Memory B cell (primary cell): ENCODE measurements at places on chromosomes 3 and 15.

GRCh38 chr15:62244762-62245161 lies 79.7 kb upstream of the C2CD4B start:
- no peak for DNase-seq

- no peak for DNase-seq
Measured at GRCh38 chr3:133674290-133674919, 12.7 kb upstream of the TOPBP1 start.

GRCh38 chr3:111607240-111607920 lies 12.2 kb upstream of the ZBED2 start:
- no peak for DNase-seq

DNA sequence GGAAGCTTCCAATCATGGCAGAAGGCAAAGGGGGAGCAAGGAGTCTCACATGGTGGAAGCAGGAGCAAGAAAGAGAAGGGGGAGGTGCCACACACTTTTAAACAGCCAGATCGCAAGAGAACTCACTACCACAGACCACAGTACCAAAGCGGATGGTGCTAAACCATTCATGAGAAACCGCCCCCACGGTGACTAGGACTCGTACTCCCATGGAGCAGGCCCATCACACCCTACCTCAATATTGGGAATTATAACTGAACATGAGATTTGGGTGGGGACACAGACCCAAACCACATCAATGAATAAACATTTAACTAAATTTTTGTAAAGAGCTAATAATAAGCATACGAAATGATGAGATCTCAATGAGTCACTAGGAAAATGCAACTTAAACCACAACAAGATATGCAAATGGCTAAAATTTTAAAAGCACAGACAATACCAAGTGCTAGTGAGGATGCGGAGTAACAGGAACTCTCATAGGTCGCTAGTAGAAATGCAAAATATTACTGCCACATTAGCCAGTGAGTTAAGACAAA lies 10.0 kb downstream of the MRPS25 start:
- peak; percentile 33 for DNase-seq

GRCh38 chr15:22735781-22736180 lies 50.7 kb upstream of the NIPA1 start:
- no peak for DNase-seq

DNA sequence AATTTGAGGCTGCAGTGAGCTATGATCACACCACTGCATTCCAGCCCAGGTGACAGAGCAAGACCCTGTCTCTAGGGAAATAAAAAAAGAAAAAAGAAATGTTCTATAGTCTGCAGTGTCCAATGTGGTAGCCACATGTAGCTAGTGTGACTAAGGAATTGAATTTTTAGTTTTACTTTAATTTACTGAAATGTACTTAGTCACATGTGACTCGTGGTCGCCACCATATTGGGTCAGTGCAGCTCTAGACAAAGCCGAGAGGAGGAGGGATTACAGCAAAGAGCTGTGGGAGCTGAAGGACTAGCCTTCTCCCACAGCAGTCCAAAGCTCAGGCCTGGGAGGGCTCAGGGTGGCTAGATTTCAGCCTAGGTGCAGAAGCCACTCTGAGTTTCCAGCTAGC lies 65.9 kb upstream of the NTRK3 start:
- no peak for DNase-seq

DNA sequence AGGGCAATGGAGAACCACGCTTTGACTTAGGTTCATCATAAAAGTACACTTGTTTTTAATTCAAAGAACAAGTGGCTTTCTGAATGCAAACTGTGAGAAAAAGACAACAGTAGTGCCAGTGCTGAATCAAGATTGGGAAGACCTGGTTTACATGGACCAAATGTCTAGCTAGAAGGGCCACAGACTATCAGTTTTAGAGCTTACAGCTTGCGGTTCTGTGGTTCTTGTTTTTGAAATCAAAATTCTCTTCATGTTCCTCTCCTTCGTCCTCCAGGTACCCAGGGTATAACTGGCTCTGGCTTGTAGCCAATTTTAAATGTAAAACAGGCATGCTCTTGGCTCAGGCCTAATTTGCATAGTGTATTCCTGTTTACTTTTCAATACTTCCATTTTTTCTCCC lies 124.6 kb downstream of the TGFBR2 start:
- no peak for DNase-seq

GRCh38 chr3:184409946-184410500 lies 30.2 kb downstream of the CHRD start:
- no peak for DNase-seq

DNA sequence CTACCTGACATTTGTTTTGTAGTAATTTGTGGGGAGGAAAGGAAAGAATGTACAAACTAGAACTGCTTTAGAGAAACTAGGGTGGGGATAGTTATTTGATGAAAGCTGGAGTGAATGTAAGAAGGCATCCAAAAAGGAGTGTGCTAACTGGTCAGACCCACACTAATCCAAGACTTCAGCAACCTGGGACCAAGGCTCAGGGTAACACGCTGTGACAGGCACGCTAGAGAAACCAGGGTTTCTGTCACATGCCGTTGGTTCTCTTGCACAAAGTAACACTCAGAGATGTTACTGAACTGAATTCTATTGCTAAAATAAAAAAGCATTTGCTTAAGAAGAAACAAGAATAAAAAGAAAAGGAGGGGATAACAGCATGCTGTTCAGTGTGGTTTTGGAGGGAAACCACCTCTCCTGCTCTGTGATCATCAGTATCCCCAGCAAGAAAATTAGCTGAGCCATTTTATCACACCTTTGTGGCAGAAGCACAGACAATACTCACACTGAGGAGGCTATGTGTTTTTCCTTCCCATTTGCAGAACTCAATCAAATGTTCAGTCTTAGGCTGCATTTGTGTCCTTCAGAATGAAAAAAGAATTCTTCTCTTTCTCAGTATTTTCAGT lies 2.8 kb upstream of the CCDC80 start:
- DNase-seq = no peak

DNA sequence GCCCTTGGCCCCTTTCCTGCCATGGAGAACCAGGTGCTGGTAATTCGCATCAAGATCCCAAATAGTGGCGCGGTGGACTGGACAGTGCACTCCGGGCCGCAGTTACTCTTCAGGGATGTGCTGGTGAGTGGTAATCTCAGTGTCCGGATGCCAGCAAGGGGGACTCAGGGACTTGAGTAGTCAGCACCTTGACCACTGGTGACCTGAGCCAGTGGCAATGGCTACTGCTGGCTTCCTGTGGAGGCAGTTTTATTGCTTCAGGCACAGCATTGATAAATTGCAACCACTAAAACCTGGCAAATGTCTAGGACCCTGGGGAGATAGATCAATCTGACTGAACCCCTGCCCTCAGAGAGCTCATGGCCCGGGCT lies 830 bp downstream of the MAP2K5 start:
- no peak for DNase-seq

- DNase-seq = no peak
Measured at GRCh38 chr15:78280319-78281072, 16.1 kb downstream of the DNAJA4 start.

DNA sequence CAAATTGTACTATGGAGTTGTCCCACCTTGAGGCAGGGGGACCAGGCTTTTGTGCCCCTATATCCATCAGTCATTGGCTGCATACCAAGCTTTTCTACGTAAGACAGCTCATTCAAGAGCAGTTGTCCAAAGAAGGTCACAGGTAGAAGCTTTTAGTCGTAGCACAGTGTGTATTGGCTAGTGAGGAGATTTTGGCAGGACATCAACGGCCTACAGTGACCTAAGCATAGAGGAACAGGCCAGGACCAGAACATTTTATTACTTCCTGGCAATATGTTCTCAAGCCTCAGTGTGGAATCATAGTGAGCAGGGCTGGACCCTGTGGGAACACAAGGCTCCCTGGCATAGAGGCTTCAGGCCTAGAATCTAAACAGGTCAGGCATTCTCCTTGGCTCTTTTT lies 105.4 kb upstream of the ANKRD28 start:
- DNase-seq = no peak

DNA sequence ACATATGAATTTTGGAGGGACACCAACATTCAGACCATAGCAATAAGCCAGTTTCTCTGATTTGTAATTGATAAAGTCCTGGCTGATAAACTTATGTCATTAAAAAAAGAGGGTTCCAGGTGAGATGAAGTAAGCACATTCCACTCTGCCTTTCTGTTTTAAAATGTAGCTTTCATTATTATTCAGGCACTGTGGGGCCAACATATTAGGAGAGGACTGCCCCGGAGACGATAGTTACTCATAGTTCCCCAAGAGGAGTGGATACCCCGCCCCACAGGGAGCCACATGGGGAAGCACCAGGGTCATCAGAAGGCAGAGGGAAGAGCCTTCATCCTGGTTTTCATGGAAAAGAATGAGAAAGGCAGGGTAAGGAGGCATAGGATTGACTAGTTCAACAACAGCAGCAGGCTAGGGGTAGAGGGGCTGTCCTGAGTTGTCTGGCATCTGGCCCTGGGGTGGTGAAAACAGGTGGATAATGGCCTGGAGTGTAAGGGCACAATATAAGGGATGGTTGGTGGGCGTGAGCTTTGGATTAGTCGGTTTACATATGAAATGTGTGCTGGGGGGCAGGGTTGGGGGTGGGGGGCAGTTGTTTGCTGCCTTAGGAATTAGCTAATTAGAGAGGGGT lies 78.7 kb upstream of the PROK2 start:
- DNase-seq = no peak

- DNase-seq = no peak
Measured at GRCh38 chr3:195769551-195769950, 42.2 kb downstream of the MUC4 start.

GRCh38 chr3:126029241-126029640 lies 54.7 kb downstream of the SLC41A3 start:
- DNase-seq = no peak

- no peak for DNase-seq
Measured at GRCh38 chr3:73257186-73257585, 195.7 kb downstream of the EBLN2 start.

GRCh38 chr15:93466380-93466779 lies 377.4 kb upstream of the RGMA start:
- no peak for DNase-seq
